ENCODE measurements at places on chromosomes 6 and 20.
A peak's percentile ranks its signal among the peaks of the same experiment; 100 is the strongest.

DNA sequence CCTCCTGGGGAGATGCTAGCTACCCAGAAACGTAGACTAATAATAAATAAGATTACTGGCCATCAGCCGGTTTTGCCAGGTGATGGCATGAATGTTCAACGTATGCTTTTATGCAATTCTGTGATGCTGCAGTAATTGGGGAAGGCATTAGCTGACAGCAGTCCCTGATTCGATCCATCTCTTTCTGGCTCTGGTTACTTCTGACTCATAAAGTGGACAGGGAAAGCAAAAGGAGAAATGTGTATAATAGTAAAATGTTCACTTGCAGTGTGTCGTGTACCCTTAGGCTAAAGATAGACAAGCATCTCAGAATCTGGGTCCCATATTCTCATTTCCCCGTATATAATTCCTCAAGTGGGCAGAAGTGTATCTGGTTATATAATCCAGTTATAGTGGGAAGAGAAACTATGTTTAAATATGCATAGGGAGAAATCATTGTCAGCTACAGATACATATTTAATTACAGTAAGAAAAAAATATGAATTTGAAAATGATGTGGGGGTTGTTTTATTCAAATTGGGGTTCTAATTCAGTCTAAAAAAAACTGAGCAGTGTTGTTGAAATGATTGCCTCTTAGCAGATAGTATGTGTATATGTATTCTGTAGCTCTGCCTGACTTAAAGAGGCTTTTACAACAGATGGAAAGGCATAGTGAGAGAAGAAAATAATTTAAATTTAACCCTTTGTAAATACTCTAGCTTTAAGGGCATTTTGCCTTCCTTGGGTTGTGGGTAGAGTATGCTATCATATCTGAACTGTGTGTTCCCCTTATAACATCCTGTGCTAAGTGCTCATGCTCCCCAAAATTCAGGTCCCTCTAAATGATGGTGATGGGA lies 40.6 kb downstream of the DOK5 start:
- no peak for DNase-seq

DNA sequence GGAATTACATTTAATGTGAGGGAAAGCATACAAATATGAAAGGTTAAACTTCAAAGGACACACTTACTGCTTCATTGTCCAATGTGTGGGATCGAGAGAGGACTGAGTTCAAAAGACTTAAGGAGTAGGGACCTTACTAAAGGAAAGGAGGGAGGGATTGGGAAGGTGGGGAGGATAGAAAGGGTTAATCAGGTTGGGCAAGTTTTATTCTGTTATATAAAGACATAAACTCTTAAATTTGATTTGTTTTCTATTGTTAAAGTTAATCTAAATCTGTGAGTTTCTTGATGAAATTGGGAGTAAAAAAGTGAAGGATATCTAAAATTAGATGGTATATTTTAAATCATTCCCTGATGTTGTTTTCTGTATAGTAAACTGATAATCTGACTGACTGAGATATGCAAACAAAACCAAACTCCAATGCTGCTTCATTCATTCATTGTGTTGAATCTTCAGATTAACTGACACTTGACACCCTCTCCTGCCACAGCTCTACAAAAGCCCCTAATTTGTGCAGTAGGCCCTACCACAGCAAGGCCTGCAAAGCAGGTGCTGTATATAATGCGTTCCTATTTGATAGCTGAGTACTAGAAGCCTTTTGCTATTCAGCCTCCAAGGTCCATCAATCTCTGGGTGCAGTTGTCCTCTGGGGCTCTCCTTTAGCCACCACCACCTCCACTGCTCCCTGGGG lies 1.3 kb upstream of the UBE2J1 start:
- DNase-seq: no peak

DNA sequence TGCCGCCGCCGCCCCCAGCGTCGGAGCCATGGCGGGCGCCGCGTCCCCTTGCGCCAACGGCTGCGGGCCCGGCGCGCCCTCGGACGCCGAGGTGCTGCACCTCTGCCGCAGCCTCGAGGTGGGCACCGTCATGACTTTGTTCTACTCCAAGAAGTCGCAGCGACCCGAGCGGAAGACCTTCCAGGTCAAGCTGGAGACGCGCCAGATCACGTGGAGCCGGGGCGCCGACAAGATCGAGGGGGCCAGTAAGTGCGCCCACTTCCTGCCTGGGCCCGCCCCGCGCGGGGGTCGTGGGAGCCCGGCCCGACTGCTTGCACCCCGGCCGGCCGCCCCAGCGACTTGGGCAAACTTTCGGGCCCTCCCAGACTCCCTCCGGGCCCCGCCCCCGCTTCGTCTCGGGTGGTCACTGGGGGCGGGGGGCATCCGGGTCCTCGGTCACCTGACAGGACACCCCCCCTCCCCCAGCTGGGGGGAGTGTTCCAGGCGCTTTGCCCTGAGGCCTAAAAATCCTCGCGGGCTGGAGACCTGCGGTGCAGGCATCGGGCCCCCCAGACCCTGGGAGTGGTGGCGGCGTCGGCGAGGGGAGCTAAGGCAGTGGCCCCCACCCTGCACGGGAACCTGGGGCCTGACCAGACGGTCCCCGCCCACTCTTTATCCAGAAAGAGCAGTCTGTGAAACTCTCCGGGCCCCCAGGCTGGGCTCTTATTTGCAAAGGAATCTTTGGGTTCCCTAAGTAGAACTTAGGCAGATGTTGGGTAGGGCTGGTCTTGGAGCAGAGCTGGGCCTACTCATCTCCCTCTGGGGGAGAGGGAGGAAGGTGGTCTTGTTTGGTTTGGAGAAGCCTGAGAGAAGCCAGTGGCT lies 501 bp downstream of the PLCG1 start:
- peak; percentile 41 for DNase-seq

GRCh38 chr20:10540636-10541493 lies 105.8 kb downstream of the SLX4IP start:
- DNase-seq: peak; percentile 26

DNA sequence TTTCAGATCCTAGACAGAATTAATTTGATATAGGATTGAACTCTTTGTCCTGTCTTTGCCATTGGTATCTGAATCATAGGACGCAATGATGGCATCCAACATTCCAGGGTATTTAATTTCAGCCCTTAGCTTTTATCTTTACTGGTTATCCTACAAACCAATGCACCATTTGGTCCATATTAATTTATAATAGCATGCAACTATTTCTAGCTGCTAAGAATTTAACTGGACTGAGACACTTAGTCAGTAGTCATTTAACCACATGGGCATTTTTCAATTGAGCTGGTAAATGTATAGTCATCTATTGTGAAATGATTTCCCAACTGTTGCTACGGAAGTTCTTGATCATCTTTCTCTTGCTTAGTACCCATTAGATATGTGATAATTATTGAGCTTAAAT lies 141.1 kb downstream of the CD164 start:
- DNase-seq: no peak

DNA sequence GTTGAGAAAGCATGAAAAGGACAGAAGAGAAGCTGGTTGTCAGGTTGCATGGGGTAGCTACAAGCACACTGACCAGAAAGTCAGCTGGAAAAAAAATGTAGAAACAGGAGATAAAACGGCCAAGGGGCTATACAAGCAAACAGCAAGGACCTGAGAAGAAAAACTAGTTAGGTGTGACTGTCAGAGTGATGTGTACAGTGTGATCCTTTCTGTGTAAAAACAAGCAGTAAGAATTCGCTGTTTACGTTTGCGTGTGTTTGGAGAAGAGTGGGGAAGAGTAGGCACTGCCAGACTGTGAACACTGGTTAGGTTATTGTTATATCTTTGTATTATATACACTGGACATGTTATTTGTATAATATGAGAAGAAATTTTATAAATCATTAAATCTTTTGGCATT lies 28.1 kb downstream of the PTPN1 start:
- DNase-seq: no peak

Measured in skin of body (tissue), 3 donors.